ENCODE measurements at places on chromosomes 5 and 9.

DNA sequence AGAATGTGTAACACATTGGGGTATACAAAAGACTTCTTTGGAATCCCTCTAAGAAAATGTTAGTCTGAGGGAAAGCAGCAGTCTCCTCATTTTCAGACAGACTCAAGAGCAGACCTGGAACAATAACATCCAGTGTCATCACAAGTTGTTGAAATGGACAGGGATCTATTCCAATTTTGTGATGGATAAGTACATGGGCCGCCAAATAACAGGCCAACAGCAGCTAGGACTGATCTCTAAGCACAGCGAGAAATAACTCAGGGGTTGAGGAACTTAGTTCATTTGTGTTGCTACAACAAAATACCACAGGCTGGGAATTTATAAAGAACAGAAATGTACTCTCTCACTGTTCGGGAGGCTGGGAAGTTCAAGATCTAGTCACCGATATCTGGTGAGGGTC lies 7.6 kb upstream of the ITGA2 start:
- no peak for DNase-seq

GRCh38 chr5:140725799-140726471 lies 25.7 kb downstream of the ZMAT2 start:
- DNase-seq = peak; percentile 39

GRCh38 chr5:168965638-168966037 lies 335.3 kb downstream of the SLIT3 start:
- no peak for DNase-seq

DNA sequence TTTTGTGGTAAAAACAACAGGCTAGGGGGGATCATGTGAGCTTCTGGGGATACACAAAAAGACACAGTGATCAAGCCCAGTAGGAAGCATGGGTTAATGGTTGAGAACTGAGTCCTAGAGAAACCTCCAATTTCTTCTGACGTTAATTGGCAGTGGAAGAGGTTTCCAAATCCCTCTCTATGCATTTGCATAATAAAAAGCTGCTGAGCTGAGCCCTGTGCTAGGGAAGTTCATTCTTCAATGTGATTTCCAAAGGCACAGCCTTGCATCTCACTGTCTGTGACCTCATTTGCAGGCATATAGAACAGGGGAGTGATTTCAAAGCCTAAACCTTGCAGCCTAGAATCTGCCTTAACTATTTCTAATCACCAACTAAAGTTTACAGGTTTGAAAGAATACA lies 812 bp downstream of the DNAH5 start:
- no peak for DNase-seq

GRCh38 chr5:78496373-78496772 lies 136.0 kb downstream of the SCAMP1 start:
- DNase-seq = no peak

DNA sequence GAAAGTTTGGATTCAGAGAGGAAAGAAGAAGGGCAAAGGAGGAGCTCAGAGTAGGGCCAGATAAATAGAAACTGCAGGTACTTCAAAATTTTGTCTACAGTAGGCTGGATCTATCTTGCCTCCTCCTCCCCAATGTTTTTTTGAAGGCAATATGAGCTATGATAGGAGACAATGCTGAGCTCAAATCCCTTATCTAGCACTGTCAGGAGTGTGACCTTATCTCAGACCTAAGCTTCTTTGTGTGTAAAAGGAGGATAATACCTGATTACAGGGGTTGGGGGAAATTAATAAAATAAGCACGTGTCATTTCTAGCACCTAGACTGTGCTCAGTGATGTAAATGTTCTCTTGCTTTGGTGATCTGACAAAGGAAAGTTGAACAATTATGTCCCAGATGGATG lies 137.8 kb upstream of the CD180 start:
- DNase-seq = no peak

GRCh38 chr9:73683862-73684591 lies 532.4 kb downstream of the ANXA1 start:
- DNase-seq = no peak

DNA sequence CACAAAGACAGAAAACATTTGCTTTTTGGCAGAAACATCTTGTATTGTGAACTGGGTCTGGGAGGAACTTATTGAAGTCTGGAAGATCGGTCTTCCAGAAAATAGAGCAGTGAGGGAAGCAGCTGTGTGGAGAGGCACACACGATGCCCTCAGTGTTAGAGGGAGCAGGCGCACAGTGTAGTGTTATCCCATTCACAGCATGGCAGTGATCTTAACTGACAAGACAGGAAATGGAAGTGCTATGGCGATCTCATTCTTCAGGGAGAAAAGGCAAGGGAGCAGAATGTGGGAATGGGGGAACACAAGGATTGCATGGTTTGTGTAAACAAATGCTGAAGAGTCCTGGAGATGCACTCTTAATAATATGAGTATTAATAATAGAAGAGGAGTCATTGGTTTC lies 161.0 kb downstream of the PBX3 start:
- DNase-seq = no peak

- DNase-seq = no peak
Measured at GRCh38 chr5:79130781-79131180, 19.2 kb downstream of the BHMT start.

DNA sequence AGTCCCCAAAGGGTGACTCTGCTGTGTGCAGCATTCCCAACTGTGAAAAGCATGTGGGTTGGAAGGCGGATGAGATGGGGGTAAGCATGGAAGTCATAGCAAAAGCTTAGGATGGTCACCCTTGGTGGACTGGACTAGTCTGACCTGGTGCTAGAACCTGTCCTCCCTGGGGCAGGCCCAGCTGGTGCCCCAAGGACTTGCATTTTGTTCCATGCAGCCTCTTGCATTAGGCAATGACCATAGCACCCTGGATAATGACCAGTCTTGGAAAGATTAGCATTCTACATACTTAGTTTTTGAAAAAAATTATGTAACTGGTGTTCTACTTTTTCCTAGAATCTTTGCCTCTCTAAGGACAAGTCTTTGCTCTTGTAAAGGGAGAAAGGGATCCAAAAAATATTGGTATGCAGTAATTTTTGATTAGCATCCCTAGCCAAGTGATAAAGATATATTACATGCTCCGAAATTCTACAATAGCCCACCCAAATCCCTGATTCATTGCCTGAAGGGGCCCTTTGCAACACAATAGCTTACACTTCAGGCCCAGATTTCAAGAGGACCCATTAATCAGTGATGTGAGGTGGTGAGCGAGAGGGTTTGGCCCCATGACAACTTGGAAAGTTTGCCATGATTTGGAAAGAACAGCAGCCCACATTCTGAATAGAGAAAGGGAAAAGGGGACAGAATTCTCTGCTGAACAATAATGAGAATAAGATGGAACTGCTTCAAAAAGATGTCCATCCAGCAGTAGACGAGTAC lies 93.3 kb upstream of the CD180 start:
- DNase-seq = no peak
